ENCODE measurements at places on chromosomes 13 and 19. TPM values are rescaled to one million over a fixed set of nuclear protein-coding genes. Genes with fewer than 3 reads are reported as not detected.

The CUL4A gene
- total RNA-seq = 151 TPM

The PRR22 gene
- 0.18 TPM for total RNA-seq

The LRG1 gene
- total RNA-seq = not detected

The ZNF560 gene
- 5.8 TPM for total RNA-seq

The KIR2DL4 gene
- not detected for total RNA-seq

The CYP4F8 gene
- total RNA-seq = not detected

The MYPOP gene
- 4.2 TPM for total RNA-seq

The ZNF611 gene
- total RNA-seq = 14.6 TPM

The BABAM1 gene
- 78.1 TPM for total RNA-seq

The BCL3 gene
- 9.6 TPM for total RNA-seq

The ALOX5AP gene
- 6.8 TPM for total RNA-seq

The CILP2 gene
- total RNA-seq = 0.69 TPM

The BORA gene
- 6.5 TPM for total RNA-seq

The ARHGAP33 gene
- total RNA-seq = 6.2 TPM

The UHRF1 gene
- total RNA-seq = 46.6 TPM

The RGL3 gene
- not detected for total RNA-seq

The TMEM272 gene
- total RNA-seq = not detected

The B3GNT3 gene
- not detected for total RNA-seq

The ZNF541 gene
- total RNA-seq = 0.89 TPM
